Muscle of leg (tissue), 16 donors: ENCODE measurements at places on chromosomes 2 and 18.

DNA sequence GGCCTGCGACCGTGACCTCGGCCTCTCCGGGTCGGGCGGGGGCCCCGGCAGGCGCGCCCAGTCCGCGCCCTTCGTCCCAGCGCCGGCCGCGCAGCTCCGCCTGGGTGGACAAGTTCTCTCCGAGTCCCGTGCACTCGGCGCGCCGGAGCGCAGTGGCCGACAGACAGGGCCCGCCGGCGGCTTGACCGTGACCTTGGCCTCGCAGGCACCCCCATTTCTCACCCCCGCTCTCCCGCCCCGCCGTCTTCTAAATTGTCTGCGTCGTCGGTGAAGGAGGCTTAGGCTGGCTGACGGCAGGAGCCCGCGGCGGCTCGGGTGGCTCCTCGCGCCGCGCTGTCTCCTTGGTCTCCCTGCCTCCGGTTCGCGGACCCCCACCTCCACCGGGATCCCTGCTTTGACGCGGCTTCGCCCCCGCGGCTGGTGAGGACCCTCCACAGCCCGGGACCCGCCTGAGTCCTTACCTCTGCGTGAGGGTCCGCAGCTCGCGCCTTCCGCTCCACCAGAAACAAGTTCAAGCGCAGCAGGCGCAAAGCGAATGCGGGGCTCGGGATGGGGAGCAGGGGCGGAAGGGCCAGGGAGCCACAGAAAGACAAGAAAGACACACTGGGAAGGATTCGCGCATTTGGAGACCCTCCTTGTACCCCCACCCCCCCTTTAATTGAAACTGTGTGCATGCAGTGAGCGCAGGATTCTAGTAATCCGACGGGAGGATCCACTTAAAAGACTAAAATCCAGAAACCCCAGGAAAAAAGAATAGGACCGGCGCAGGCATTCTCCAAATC lies 4.0 kb downstream of the PTGR3 start:
- DNase-seq, result peak; percentile 58

DNA sequence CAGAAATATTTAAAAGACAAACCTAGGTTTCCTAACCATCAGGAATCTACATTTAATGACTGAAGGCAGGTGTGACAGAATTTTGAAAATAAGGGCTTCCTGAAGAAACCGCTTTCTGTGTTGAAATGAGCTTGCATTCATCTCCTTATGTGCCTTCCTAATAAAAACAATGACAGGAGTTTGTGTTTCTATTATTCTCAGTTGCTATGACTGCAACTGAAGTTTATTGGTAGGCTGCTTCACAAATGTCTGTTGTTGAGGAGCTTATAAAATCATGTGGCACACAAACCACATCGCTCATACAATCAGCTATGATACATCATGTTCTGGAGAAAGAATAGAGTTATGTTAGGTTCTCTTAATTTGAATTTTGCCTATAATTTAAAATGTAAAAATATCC lies 362.7 kb upstream of the SLC8A1 start:
- peak; percentile 64 for DNase-seq

DNA sequence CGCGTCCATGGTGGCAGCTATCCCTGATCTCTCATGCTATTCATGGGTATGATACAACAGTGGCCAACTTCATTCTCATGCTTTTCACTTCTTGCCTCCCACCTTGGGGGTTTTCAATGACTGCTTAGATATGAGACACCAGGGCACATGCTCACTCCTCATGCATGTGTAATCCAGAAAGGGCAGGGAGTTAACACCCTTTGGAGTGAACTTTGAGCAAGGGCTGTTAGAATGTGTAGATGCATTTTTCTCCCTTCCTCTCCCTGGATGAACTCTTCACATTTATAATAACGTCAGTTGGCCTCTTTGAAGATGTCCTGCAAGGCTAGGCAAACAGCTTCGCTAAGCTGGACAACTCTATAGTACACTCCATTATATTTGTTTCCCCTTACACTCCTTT lies 56.7 kb downstream of the DPP10 start:
- no peak for DNase-seq

- no peak for DNase-seq
Observed at GRCh38 chr2:55418512-55419232, 984 bp downstream of the CCDC88A start.

DNA sequence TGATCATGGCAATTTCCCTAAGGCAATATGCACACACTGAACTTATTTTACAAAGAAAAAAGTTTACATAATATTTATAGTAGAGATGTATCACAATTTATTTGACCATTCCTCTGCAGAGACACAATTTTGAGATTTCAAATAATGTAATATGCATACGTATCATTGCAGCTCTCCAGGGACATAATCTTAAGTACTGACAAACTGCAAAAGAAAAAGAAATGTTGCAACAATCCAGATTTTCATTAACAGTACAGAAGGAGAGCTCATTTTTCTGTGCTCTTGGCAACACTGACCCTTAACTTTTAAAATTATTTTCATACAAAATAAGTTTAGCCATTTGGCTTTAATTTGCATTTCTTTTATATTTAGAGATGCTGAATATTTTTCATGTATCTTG lies 710.2 kb upstream of the SLC39A10 start:
- DNase-seq, result peak; percentile 89

- peak; percentile 36 for DNase-seq
Observed at GRCh38 chr2:60446413-60447267, 106.8 kb downstream of the BCL11A start.

- DNase-seq, result no peak
Observed at GRCh38 chr2:6602471-6602870, 263.2 kb downstream of the CMPK2 start.

DNA sequence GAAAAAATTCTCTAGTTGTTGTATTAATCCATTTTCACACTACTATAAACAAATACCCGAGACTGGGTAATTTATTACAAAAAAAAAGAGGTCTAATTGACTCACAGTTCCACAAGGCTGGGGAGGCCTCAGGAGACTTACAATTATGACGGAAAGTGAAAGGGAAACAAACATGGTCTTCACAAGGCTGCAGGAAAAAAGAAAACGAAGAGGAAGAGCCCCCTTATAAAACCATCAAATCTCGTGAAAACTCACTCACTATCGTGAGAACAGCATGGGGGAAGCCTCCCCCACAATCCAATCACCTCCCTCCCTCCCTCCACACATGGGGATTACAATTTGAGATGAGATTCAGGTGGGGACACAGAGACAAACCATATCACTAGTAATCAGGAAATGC lies 61.7 kb upstream of the SPTBN1 start:
- DNase-seq, result peak; percentile 53

DNA sequence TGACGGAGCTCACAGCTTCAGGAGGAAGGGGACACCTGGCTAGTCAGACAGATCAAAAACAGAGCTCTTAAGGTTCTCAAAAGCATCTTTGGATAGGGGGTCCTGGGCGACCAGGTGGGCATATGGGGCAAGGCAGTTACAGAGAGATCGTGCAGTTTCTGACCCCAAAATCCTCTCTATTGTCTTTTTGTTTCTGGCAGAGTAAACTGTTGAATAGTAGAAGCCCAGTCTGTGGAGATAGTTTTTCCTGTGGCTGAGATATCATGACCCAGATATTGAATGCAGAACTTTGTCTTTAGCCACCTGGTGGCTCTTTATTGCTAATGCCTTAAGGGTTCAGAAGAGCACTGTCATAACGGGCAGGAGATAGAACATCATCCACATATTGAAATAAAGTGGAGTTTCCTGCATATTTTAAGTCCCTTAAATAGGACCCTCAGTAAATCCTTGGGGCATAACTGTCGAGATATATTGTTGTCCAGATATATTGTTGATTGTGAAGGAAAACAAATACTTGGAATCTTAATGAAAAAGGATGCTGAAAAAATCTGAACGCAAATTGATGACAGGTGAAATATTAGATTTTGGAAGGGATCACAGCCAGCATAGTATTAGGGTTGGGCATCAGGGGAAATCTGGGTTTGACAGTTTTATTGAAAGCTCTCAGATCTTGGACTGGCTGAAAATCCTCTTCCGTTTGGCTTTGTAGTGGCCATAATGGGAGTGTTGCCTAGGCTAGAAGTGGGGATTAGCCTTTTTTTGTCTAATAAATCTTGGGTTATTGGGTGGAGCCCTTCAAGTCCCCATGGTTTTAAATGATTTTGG lies 14.1 kb upstream of the ZDBF2 start:
- peak; percentile 65 for DNase-seq

DNA sequence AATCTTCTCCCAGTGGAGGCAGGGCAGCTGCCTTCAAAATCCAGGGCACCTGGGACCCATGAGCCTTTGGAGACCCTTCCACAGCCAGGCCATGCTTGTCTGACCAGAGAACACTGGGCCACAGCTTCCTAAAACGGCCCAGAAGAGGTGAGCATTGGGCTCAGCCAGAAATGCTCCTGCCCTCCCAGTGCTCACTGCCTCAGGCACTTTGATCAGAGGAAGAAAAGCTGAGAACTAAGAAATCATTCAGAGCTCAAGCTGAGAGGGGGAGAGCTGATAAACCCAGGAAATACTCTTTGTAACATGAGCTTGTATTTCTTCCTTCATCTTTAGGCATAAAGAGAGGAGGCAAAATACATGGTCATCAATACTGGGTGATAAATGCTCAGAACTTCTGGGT lies 365.5 kb upstream of the KLHL29 start:
- no peak for DNase-seq

- peak; percentile 90 for DNase-seq
Observed at GRCh38 chr2:217035967-217036366, 176.1 kb upstream of the TNP1 start.

GRCh38 chr2:39325966-39326365 lies 82.2 kb upstream of the CDKL4 start:
- no peak for DNase-seq

GRCh38 chr18:9516437-9517064 lies 41.2 kb downstream of the RALBP1 start:
- DNase-seq, result peak; percentile 64

- no peak for DNase-seq
Observed at GRCh38 chr2:27955384-27956161, 65.0 kb downstream of the BABAM2 start.

GRCh38 chr18:61901323-61901986 lies 8.6 kb upstream of the RNF152 start:
- peak; percentile 40 for DNase-seq

DNA sequence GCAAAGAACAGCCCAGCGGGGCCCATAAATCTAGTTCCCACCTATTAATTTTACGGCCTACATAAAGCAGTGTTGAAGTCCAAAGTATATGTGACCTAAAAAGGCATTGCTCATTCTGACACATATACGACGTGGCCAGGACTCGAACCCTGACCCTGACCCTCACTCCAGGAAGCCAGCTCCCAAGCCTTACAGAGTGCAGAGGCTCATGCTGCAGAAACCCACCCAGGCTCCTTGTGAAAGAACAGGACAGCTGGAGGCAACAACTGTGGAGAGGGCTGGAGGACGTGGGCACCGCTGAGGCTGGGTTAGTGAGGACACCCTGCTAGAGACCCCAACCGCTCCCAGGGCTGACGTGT lies 221.6 kb downstream of the CYP26B1 start:
- DNase-seq, result no peak

GRCh38 chr2:26187537-26188104 lies 14.7 kb downstream of the GAREM2 start:
- no peak for DNase-seq

GRCh38 chr2:4358837-4359236 lies 655.5 kb downstream of the DCDC2C start:
- DNase-seq, result no peak

DNA sequence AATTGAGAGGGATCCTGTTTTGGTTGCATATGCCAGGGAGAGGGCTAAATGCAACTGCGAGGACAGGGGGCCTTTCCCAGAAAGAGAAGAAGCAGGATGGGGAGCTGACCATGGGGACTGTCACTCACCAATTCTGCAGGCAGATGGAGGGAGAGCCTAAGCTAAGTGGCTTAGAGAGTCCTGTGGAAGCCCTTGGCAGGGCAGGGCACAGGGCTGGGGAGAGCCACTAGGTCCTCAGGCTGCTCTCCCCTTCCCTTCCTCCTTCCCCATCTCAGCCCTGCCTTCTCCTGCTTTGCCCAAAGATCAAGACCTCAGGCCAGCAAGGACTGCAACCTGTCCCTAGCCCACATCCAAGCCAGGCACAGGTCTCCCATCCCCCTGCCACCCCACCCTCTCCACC lies 24.4 kb upstream of the CATIP start:
- no peak for DNase-seq

- DNase-seq, result peak; percentile 59
Observed at GRCh38 chr2:96914332-96914731, 44.5 kb upstream of the SEMA4C start.

DNA sequence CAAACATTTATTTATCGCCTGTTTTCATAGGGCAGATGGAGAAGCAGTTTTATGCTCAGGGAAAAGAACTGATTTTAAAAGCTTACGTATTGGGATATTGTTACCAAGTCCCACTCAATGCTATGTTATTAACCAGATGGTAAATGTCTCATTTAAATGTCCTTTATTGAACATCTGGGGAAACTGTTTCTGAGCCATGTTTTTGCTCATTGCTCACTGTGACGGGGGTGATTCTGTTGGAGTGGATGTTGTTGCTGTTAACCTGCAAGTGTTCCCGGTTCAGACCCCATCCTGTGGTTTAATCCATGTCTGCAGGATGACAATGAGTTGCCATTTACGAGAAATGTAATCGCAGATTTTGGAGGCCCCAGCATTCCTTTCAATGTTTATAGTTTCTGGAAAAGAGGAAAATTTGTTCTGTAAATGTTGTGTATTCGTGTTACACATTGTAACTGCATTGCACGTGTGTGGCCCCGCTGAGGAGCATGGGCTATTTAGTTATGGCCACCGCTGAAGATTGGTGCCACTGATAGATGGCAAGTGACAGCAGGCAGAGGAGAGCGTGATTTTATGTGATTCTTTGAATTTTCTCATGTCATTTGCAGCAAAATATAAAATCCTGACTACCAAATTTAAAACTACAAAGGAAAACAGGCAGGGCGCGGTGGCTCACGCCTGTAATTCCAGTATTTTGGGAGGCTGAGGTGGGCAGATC lies 174.8 kb upstream of the COPS8 start:
- DNase-seq, result peak; percentile 81

GRCh38 chr2:170433448-170433847 lies 255.5 kb downstream of the MYO3B start:
- no peak for DNase-seq

GRCh38 chr2:37583867-37584266 lies 87.6 kb downstream of the CDC42EP3 start:
- DNase-seq, result no peak

- DNase-seq, result no peak
Observed at GRCh38 chr2:157933160-157933920, 57.2 kb upstream of the ACVR1 start.

GRCh38 chr18:7974200-7974874 lies 407.2 kb downstream of the PTPRM start:
- DNase-seq, result no peak

- DNase-seq, result no peak
Observed at GRCh38 chr18:77677536-77677935, 427.9 kb downstream of the GALR1 start.
